ENCODE measurements at places on chromosomes 4 and X.
A peak's percentile ranks its signal among the peaks of the same experiment; 100 is the strongest.

- no peak for DNase-seq
Observed at GRCh38 chr4:152115118-152115517, 354.3 kb upstream of the GATB start.

GRCh38 chr4:8310306-8310705 is 40.8 kb downstream of the HTRA3 start:
- no peak for DNase-seq

DNA sequence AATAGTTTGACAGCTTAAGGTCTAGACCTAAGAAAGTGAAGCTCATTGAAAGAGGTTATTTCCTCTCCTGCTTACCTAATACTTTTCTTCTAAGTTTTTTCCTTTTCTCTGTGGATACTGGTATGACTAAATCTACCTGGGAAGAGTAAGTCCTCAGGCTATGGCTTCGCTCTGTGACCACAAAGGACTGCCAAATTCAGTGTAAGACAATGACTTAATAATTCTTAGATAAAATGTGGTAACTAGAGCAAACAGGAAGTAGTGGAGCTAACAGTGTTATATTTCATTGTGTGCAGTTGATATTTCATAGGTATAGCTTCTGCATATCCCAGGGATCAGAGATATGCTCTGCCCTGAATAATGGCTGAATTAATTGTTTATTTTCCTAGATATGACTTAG is 418.9 kb downstream of the CCSER1 start:
- peak; percentile 3 for DNase-seq

DNA sequence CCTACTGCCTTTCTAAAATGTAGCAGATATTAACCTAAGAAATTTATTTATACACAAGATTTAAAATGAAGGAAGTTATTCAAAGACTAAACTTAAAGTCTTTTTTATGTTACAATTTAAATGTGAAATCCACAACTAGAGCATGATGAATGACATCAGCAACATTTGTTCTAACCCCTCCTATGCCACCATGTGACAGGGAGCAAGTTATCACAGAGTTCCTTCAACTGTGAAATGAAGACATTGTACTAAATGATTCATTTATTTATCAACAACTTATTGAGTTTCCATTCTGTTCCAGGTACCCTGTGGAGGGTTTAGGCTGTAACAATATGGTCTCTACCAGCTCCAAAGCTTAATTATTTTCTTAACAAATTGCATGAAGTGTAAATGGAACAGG is 76.9 kb downstream of the SLC39A8 start:
- no peak for DNase-seq

DNA sequence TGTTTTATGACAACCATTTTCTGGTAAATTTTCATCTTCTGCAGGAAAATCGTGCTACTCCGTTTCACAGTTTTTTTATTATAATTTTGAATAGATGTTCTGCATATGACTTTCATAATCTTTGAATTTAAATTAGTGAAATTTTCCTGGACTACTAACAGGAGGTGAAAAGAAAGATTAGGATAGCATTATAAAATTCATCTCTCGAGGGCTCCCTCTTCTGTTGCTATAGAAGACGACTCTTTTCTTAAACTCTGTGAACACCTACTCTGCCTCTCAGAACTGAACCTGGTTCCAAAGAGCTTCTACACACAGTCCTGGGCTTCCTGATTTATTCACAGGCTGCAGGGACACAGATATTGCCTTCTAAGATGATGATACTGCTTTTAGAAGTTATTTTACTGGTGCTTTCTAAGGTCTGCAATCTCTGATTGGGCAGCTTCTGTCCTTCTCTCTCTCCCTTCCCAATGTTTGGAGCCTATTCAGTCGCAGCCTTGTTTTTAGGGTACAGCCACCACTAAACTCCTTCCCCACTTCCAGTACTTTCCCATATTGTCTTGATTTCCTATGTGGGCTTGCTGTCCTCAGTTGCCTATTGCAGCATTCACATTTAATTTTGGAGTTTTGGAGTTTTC is 10.1 kb upstream of the SAP30 start:
- peak; percentile 45 for DNase-seq

- DNase-seq, result peak; percentile 83
Observed at GRCh38 chr4:16843831-16844508, 54.5 kb downstream of the LDB2 start.

DNA sequence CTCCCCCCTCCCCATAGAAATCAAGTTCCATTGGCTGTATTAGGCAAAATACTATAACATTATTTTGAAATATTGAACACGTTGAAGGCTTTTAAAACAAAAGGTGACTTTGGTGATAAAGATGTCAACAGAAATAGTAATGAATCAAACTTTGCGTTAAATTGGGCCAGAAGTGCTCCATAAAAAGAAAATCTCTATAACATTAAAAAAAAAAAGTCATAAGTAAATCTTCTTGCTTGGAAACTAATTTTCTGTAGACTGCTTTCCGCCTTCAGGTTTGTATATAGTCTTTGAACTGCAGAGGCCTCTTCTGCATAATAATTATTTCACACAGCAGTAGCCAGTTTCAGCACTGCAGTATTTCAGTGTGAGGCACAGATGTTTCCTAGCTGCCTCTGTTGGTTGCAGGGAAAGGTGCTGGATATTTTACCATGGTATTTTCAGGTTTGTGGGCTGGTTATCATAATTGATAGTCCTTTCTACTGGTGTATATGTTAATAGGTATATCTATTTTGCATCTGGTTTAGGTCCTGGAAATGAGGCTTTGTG is 158.9 kb downstream of the KDM6A start:
- DNase-seq, result no peak

DNA sequence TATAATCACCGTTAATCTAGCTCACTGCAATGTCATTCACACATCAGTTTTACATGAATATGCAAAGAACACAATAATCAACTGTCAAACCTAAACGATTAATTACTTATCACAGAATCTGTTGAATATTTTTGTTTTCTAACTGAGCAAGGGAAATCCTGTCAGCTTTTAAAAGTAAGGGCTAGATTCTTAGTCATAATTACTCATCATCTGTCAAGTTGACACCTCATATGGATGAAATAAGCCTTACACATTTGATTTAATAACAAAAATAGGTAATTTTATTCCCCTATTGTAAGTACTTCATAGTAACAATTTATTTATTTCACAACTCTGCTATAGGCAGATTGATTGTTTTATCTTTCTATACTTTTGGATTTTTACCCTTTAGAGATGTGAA is 32.7 kb downstream of the TMA16 start:
- no peak for DNase-seq

- no peak for DNase-seq
Observed at GRCh38 chr4:2436761-2437474, 18.2 kb downstream of the CFAP99 start.

DNA sequence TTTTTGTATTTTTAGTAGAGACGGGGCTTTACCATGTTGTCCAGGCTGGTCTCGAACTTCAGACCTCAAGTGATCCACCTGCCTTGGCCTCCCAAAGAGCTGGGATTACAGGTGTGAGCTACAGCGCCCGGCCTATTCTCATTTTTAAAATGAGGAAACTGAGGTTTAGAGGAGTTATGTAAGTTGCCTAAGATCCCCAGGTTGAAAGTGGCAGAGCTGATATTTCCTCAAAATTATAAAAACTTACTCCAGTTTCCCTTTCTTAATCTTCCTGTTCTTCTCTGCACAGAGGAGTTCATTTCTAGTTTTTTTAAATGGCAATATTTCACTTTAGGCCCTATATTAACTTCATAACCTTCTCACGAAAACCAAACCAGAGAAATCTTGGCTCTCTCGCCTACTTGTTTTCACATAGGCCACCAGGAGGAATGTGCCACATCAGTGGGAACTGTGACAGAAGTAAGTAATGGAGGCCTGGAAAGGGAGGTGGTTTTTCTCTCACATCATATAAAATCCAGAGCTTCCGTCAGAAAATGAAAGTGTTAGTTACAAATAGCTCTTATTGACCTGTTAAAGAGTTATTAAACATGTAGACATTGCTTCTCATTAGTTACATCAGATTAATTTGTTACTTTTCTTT is 16.1 kb upstream of the RS1 start:
- DNase-seq, result no peak

DNA sequence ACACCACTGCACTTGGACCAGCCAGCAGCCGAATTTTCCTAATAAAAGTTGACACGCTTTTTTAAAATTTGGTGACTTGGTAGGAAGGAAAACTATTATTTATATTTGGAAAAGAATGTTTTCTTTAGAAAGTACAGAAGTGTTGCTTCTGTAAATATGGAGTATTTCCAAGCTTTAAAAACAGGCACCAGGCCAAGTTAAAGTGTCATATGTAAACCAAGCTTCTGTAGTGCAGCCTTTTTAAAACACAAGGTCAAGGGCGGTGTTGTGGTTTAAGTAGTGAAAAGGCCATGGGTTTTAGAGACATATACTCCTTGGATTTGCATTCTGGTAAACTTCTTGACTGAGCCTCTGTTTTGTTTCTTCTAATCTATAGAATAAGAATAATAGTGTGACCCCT is 62.7 kb downstream of the TRIM2 start:
- peak; percentile 33 for DNase-seq

GRCh38 chrX:11430271-11430670 is 137.1 kb downstream of the AMELX start:
- DNase-seq, result no peak

- DNase-seq, result peak; percentile 34
Observed at GRCh38 chr4:68256284-68256683, 10.8 kb upstream of the TMPRSS11B start.

- DNase-seq, result peak; percentile 10
Observed at GRCh38 chrX:66015152-66015831, 24.6 kb downstream of the VSIG4 start.

DNA sequence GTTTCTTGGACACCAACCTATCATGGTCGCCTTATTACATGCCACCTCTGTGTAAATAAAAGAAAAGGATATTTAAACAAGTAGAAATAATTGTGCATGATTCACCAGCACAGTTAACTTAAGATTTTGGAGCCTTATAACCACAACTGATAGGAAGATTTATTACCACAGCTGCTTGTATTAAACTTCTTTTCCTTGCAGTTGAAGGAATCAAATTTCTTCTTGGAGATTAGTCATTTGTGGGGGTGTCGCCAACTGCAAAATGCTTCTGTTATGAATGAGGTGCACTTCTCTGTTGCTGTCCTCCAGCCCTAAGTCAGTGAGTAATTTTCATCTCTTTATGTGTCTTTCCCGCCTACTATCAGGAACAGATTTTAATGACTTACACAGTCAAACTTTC is 73.3 kb downstream of the OR13H1 start:
- peak; percentile 21 for DNase-seq

- no peak for DNase-seq
Observed at GRCh38 chr4:1008840-1009541, 2.4 kb upstream of the FGFRL1 start.

GRCh38 chr4:155745984-155746383 is 12.8 kb upstream of the GUCY1B1 start:
- DNase-seq, result no peak

DNA sequence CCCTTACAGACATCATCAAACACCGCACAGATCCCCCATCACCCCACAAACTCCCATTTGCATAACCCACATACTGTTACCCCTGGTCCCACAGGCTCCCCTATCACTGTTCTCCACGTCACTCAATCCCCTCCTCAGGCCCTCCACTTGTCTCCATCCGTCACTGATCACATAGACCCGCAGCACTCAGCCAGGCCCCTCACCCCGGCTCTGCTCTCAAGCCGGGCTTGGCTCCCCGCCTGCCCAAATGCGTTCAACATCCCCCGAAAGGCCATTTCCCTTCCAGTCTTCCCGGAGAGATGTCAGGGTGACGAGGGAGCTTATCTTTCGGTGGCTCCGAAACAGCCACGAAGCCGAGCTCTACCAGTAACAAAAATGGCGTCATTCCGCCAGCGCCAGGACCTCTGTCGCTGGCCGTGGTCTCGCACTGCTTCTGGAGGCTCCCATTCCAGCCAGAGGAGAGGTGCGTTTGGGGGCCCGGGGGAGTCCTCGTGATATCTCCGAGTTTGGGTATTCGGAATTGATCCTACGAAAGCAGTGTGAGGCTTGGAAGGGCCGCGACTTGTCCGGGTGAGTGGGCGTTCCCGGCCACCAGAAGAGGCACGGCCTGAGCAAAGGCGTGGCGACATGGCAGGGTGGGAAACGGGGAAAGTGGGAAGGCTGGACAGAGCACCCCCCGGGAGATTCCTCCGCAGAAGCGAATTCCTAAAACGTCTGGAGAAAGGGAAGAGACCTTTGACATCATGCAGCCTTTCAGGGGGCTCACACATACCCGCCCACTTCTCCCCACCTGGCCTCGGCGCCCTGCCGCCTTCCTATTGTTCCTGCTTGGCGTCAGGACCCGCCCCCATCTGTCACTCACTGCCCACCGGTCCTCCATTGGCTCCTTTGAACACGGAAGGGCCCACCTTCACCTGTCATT is at the start of gene ZNF630:
Gene ZNF630, minus strand, starts transcription at position 577 of the 922 bp plus-strand sequence. CDS start 4,754 bp downstream, outside the sequence.
- peak; percentile 49 for DNase-seq

DNA sequence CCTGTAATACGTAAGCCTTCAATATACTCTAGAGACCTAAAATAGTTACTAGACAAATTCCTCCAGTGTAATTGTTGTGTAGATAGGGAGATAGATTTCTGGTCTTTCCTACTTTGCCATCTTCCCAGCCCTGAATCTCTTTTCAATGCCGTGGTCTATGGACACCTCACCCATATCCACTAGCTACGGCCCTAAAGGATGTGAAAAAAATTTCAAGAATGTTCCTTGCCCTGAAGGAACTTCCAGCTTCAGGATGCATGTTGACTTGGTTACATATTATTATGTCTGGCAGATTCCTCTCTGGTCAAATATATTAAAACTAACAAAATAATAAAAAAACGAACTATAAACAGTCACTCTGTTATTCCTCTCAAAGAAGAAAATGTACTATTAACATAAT is 52.4 kb upstream of the TSPAN5 start:
- peak; percentile 36 for DNase-seq

DNA sequence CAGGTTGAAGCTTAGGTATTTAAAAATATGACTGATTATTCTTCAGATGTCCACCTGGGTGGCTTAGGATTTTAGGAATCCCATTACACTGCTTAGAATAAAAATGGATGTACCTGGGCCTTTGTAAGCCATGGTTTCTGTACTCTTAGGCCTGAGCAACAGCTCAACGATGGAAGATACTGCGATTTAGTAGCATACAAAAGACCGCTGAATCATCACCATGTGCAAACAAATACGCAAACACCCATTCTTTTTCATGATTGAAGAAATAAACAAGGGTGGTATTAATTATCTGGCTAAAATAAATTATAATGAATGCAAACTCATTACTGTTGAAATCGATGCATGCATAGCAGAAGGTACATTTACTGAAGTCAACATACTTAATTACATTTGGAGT is 188.9 kb downstream of the ZNF330 start:
- no peak for DNase-seq

DNA sequence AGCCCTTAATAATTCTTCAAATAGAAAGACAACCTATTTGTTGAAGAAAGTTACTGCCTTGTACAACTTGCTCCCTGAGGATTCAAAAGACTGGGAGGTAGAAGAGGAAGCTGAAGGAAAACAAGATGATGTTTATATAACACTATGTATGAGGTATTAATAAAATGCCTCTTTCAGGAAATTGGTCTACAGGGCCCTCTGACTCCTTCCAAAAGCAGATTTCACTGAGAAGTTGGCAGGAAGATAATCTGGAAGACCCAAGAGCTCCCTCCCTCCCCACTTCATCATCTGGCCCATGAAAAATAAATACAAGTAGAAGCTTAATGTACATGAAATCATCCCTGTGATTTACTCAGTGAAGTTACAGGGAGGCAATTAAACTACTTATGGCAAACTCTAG is 107.5 kb upstream of the MAGEC2 start:
- no peak for DNase-seq

GRCh38 chrX:119758731-119759247 is 401 bp downstream of the SOWAHD start:
- DNase-seq, result no peak

GRCh38 chrX:48076343-48076742 is 4.9 kb upstream of the ZNF630 start:
- no peak for DNase-seq

Data from fibroblast of pulmonary artery (primary cell).